ENCODE measurements at places on chromosomes 5 and 9.

DNA sequence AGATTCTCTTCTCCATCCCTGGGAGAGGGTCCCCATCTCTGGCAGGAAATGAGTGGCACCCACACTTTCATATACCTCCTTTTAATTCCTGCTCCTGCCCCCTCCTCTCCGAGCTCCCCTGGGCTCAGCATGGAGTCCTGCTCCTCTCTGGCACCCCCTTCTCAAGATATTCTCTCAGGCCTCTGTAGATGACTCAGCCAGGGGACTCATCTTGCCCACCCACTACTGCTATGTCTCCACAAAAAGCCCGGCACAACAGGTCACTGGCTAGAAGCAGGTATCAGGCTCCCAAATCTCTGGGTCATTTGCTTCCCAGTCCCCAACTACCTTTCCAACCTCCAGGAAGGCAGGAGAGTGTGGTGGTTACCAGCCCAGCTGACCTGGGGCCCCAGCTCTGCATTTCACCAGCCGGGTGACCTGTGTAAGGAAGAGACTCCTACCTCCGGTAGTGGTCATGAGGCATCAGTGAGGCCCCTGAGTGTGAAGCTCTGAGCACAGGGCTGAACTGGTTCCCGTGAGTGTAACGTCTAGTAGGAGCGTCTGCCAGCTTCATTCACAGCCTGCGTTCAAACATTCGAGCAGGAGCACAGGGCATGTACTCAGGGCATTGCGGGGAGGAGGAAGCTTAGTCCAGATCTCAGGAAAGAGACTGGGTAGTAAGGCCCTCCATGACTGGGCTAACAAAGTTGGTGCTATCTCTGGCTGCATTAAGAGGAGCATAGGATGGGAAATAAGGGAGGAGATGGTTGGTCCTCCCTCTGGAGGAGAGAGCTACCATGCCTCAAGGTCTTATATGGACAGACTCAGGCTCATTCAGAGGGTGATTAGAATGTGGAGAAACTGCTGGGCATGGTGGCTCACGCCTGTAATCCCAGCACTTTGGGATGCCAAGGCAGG lies 63.7 kb downstream of the LMX1B start:
- no peak for DNase-seq

DNA sequence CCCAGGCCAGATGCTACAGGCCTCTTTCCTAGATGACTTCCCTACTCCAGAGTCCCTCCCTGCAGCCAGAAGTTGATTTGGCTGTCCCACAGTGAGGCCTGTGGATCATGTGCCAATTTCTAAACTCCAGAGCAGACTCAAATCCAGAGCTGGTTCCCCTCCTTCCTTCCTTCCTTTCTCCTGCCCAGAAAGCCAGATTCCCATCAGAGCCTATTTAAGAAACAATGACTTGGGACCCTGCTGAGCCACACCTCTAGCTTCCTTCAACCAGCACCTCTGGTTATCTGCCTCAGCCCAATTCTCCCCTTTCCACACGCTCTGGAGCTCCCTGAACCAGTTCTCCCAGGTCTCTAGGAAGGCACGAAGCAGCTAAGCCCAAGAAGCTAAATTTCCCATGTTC lies 7.2 kb downstream of the FAM219A start:
- DNase-seq, result no peak

DNA sequence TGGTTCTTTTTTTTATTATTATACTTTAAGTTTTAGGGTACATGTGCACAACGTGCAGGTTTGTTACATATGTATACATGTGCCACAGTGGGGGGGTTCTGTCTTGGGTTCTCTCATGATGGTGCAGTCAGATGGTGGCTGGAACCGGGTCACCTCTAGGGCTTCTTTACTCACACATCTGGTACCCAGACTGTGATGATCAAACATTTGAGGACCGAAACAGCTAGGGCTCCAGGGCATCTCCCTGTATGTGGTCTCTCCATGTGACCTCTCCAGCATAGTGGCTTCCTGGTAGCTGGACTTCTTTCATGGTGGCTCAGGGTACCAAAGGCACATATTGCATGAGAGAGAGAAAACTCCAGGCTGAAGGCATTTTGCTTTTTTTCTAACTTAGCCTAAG lies 9.8 kb upstream of the CRHBP start:
- DNase-seq, result no peak

DNA sequence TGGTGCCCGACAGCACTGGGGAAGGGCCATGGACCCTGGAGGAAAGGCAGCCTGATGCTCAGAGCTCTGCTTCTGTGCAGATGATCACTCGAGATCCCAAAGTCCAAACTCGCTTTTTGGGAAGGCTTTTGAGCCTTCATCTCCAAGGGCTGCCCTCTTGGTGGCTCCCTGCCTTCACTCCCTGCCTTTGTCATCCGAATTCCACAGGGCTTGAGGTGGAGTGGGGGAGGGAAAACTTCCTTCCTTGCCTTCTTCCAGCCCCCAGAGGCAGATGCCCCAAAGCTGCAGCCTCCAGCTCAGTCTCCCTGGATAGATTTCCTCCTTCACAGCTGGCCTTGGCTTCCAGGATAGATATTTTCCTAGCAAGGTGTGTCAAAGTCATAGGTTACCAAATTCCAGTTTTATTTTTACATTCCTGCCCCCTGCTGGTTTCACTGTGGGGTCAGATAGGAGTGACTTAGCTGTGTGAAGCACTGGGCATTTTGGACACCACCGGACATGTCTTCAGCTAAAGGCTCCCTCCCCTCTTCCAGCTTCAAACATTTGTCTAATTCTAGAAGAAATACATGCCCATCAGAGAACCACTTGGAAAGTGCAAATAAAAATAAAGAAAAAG lies 268.2 kb downstream of the HSPA4 start:
- peak; percentile 11 for DNase-seq

- DNase-seq, result no peak
These were observed 1772.4 kb upstream of the CDH9 start for GRCh38 chr5:28810751-28811136.

Data from hematopoietic multipotent progenitor cell treated with erythropoietin and hydrocortisone succinate and interleukin-3 and kit ligand, for 6 days (in vitro differentiated cells).